ENCODE measurements at places on chromosomes 5 and 9.

DNA sequence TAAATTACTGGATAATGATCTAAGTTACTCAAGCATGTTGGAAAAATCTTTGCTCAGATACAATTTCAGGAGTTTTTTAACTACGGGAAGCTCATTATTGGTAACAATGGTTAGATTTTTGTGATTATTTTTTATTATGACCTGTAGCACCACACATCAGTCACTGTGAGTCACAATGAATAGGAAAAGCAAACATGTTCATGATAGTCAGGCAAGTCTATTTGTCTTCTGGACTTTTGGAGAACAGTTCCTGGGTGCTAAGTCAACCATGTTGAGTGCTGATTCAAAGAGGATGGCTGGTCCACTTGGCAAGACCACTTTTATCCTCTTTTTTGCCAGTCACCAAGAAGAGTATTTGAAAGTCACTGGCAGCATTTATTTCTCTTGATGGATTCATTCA lies 403.2 kb downstream of the KIF4B start:
- no peak for DNase-seq

GRCh38 chr5:174347183-174347582 lies 301.7 kb downstream of the NSG2 start:
- no peak for DNase-seq

GRCh38 chr9:109908459-109909390 lies 128.7 kb downstream of the PALM2AKAP2 start:
- no peak for DNase-seq

GRCh38 chr5:10317825-10318682 lies 10.4 kb upstream of the CMBL start:
- no peak for DNase-seq

GRCh38 chr9:69923972-69924371 lies 103.4 kb downstream of the CFAP95 start:
- no peak for DNase-seq

DNA sequence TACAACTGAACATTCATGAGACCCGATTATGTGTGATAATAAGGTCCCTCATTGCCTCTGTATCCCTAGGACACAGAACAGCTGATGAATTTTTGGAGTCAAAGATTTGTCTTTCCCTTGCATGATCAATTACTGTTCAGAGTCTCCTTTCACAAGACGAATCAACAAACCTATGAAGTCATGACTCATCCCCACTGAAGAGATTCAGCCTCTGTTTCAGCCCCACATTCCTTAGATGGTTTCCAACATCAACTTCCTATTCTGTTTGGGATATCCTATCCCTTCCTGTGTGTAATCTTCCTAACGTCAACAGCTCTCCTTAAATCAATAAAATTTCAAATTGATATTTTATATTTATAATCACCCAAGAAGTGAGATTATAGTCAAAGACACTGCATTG lies 199.0 kb downstream of the DNAH5 start:
- DNase-seq = no peak

GRCh38 chr5:128303593-128303992 lies 220.0 kb downstream of the SLC12A2 start:
- no peak for DNase-seq

- DNase-seq = peak; percentile 62
These were observed 60.2 kb downstream of the FBXO38 start for GRCh38 chr5:148443998-148444397.

- DNase-seq = peak; percentile 58
These were observed 126.1 kb upstream of the HAND1 start for GRCh38 chr5:154603953-154604679.

DNA sequence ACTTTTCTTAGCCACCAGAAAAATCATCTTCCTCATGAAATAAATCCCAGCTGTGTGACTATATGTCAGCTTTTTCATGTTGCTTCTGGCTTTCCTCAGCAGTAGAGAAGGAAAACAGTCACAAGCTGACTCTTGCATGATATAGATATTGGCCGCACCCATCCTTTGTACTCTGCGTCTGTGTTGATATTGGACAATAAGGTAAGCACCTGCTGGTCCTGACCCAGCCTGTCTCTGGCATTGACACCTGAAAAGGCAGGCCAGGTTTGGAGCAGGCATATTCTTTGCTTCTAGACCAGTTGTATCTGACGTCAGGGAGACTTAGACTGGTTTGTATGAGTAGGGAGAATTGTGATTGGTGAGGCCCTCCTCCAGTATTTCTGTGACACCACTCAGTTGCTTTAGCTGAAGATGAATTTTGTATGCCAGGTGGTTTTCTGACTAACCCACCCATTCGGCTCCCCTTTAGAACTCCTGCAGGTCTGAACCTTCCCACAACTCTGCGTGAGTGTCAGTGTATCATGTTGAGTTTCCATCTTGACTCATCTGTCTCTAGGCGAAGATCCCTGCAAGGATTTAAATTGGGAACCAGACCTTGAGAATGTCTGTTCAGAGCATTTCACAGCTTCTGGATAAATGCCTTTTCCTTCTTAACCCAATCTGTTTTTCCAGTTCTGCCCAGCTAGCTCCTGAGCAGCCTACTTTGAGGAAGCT lies 151.2 kb upstream of the RUSC2 start:
- no peak for DNase-seq

- DNase-seq = no peak
These were observed 1151.6 kb upstream of the CDH9 start for GRCh38 chr5:28190011-28190410.

GRCh38 chr5:138663009-138663408 lies 87.8 kb upstream of the HSPA9 start:
- no peak for DNase-seq

DNA sequence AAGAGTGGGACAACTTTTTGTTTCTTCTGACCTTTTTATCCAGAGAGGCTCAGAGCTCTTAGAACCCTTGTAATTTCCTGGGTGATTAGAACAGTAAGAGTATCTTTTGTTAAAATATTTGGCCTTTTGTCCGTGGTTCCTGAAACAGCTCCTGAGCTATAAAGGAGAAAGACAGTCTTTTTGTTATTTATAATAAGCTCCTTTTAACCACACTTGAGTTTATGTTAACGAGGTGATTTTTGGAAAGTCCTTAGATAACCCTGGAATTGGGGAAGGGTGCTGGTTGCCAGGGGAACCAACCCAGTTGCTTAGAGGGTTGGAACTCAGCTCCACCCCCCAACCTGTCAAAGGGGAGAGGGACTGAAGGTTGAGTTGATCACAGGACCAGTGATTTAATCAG lies 4.8 kb downstream of the ZNF483 start:
- no peak for DNase-seq

GRCh38 chr5:169173372-169173771 lies 127.6 kb downstream of the SLIT3 start:
- DNase-seq = peak; percentile 76

DNA sequence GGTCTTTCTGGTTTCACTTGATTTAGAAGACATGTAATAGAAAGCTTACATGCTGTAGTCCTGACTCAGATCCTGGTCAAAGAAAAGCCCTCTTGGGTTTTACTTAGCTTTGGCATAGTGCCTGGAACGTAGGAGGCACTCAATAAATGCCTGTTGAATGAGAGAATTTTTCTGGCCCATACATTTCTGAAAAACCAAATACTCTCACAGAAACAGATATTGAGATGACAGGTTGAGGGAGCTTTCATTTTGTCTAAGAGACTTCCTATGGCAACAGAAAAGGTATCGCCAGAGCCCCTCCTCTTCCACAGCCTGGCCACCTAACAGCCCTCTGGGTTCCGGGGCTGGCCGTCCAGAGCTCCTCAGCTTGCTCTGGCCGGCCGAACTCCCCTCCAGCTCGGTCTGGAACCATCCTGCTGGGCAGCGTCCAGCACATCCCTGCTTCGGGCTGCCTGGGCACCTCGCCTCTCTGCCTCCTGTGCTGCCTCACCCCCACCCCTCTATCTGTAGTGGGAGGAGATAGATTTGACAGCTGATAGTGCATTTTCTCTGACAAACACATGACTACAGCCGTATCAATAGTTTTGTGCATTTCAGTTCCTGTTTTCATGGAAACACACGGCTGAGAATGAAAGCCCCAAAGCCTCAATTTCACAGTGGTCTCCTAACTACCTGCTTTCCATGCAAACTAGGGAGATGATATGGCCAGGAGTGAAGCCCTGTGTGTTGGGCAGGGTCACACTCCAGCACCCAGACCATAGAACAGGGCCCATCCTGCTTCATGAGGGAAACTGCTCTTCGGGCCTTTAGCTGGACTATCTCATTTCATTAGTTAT lies 1.1 kb downstream of the IL4 start:
- peak; percentile 90 for DNase-seq

DNA sequence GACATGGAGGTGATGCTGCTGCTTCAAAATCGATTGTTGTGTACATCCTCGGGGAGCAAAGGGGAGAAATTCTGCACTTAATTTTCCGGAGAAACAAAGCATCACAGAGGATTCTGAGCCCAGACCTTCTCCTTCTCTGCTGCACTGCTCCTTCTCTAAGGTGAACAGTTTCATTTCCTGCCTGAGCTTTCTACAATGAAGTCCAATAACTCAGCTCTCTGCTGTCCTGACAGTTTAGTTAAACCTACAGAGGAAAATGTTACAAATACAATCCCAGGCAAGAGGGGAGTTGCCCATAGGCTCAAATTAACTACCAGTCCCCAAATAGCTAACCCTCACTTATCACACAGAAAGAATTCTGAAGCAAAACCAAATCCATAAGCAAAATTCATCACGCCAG lies 206.3 kb downstream of the EFNA5 start:
- no peak for DNase-seq

DNA sequence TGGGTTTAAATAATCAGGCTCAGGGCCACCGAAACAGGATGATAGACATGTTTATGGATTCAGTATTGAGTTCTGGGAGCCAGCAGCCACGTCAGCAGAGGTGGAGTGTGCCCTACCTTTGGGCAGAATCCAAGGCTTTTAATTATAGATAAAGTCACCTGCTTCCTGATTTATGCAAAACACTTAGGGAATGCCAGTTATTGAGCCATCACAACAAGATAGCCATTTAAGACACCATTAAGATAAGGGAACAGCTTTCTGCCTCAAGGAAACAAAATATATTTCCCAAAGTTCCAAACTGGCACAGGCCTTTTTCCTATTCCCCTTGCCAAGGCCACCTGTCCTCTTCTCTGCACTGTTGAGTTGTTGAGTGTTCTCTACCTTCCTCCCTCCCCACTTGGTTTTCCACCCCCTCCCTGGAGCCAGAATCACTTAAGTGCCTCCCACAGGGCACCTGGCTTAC lies 2.4 kb downstream of the CCL28 start:
- DNase-seq = no peak

All from AG20443 (cell line).